Dermis microvascular lymphatic vessel endothelial cell (primary cell): ENCODE measurements at places on chromosomes 6 and 20. TPM values are rescaled to one million over a fixed set of nuclear protein-coding genes. Genes with fewer than 3 reads are reported as not detected.

Gene C6orf15
- not detected in 2 replicates for total RNA-seq

DNA sequence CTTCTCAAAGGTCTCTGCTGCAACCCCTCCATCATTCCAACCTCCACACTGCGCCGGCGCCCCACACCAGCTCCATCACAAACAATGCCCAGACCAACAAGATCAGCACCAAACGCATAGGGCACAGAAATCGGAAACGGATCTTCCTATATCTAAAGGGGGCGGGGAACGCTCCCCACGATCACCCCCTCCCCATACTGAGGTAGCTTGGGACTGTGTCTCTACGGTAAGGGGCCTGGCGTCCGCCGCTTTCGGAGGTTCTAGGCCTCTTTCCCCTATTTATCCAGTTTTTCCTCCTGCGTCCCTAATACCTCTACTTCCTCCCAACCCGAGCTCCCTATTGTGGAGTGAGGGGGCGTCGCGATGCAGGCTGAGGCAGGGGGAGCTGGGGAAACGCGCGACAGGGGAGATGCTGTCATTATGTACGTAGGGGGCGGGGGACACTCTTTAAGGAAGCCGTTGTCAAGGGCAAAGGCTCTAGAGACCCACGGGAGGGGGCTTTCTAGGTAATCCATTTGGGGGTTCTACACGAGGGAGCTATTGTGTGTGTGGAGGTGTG lies 909 bp downstream of the DNAAF9 start:
- DNase-seq = no peak

DNA sequence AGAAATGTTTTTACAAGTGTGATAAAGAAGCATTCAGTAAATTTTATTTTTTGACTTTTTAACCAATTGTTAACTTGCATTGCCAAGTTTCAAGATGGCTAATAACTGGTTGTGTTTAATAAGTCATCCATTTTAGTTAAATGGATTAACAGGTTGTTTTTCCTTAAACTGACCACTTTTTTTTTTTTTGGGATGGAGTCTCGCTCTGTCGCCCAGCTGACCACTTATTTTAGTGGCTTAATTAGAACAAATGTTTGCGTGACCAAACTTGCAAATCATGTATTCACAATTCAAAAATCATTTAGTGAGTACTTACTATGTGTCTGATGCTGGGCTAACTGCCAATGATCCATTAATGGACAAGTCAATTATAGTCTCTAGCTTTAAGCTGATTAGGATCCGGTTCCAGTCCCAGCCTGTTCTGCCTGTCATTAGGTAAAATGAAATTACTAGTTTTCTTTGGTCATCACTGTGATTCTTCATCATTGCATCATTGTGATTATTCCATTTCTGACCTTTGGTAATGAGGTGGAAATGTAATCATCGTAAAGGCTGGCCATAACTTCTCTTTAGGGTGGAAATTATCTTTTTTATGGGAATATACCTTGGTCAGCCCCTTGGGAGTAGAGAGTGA lies 729.2 kb upstream of the MARCKS start:
- DNase-seq = no peak

DNA sequence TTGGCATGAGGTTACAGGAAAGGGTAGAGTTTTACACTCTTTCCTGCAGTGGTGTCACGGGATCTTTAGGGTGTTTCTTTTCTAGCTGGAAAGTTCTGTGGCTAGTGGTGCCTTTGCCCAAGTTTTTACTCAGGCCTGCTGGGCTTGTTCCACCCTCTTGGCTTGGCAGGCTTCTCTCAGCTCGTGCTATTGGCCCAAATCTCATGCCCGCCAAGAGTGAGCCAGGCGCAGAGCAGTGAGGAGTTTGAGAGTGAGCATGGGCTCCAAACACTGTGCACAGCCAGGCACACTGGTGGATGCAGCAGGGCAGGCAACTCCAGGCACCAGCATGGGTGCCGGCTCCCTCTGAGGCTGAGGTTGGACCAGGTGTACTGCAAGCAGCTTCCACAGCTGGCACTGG lies 206.5 kb downstream of the SAMD5 start:
- no peak for DNase-seq

Gene NR2E1
- not detected in 2 replicates for total RNA-seq

DNA sequence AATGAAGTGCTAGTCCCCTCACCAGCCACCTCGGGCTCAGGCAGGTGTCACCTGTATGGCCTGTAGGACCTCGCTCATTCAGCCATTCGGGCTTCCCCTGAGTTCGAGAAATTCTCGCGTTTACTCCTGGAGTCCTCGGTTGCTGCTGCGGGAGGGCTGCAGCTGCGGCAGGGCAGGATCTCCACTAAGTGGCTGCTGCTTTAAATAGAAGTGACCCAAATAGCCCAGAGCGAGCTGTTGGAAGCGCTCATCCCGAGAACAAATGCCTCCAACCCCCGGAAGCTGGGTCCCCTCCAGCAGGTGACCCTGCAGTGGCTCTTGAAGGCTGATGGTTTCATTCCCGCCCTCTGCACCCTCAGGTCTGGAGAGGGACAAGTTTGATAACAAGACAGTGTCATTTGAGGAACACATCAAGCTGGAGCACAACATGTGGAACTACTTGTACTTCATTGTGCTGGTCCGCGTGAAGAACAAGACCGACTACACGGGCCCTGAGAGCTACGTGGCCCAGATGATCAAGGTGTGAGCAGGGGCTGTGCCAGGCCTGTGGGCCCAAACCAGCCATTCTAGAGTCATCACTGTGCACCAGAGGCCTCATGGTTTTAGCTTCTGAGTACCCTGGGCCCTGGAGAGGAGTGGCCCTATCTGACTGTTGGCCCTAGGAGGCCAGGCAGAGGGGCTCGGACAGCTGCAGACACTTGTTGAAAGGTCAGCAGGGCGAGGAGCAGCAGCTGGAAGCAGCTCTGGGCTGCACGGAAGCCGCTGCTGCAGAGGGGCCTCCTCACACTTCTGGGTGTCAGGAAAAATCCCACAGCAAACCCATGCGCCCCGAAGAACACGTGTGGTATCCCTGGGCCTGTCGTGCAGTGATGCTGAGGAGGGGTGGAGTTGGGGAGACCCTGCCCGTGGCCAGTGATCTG lies 18.1 kb downstream of the UQCC2 start:
- no peak for DNase-seq

Gene KIF25
- total RNA-seq = under 0.01 TPM in 1 of 2 replicates, not detected in the other

Gene DAAM2
- 0.13 and 0.25 TPM in 2 replicates for total RNA-seq

GRCh38 chr20:49478266-49478665 lies 4.2 kb downstream of the KCNB1 start:
- no peak for DNase-seq

DNA sequence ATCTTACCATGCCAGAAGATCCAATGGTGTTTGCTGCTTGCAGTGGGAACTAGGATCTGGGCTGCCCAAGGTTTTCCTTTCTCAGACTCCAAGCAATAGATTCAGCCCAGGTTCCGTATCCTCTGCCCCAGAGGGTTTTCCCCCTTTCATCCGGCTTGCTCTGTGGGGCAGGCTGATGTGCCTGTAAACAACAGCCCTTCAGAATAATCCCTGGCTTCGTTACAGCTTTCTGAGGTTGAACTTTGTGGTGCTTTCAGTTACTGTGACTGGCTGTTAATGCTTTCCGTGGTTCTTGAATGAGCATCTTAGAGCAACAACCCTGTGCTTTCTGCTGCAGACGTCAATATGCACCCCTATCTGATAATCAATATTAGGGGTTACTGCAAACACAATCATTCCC lies 400.4 kb downstream of the BTBD3 start:
- DNase-seq = no peak

DNA sequence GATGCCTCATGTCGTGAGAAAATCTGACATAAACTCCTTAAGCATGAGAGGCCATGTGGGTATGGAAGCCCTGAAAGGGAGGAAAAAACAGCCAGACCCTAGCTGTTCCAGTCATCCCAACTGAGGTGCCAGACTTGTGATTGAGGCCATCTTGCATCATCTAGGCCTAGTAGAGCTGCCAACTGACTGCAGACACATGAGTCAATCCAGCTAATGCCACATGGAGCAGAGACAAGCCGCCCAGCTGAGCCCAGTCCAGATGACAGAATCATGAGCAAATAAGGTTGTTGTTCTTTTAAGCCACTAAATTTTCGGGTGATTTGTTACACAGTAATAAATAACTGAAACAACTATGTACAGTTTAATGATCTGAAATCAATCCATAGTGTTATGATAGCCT lies 680.9 kb downstream of the MAFB start:
- no peak for DNase-seq

GRCh38 chr20:8356806-8357205 lies 224.7 kb downstream of the PLCB1 start:
- DNase-seq = no peak

GRCh38 chr6:169184419-169184818 lies 69.2 kb downstream of the THBS2 start:
- DNase-seq = no peak

- no peak for DNase-seq
Measured at GRCh38 chr6:53058388-53059195, 6.6 kb upstream of the FBXO9 start.

DNA sequence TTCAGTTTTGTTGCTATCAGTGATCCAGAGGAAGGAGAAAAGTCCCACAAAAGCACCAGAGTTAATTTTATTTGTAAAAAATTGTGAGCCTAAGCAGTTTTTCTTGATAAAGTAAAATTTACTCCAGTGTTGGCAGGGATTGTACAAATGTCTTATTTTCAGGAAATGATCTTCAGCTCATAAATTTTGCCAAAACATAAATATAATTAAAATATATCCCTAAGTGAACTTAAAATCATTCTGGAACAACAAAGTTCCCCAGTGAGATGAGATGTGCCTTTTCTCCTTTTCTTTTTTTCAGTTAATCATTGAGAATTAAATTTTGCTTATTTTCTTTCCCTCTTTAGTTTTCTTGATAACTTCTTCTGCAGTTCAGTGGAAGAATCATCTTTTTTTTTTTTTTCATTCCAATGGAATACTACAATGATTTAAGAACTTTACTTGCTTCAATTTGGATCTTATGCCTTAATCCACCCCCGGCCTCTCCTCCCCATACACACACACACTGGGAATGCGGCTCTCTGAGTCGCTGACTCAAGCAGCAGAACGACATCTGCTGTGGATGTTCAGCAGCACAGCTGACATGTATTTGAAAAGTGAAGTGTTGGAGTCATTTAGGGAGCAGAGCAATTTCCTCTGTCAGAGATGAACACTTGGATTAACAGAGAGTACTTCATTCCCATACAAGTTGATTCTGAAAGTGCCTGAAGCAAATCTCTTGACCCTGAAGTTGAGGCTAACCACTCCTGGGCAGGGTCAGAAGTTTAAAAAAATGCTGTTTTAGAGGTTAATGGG lies 27.7 kb upstream of the LAMA4 start:
- peak; percentile 72 for DNase-seq

Gene DDO
- total RNA-seq = 3.3 and 3.8 TPM in 2 replicates

Gene PRDM1
- 1.3 and 1.5 TPM in 2 replicates for total RNA-seq

GRCh38 chr20:61517419-61517818 lies 265.4 kb downstream of the CDH4 start:
- DNase-seq = no peak

GRCh38 chr6:31862344-31863235 lies at the start of gene NEU1:
Gene NEU1 (minus strand): TSS chr6:31862821. CDS start chr6:31862776, 45 bp downstream.
- DNase-seq = peak; percentile 99

- no peak for DNase-seq
Measured at GRCh38 chr6:113564371-113565171, 292.6 kb upstream of the MARCKS start.

DNA sequence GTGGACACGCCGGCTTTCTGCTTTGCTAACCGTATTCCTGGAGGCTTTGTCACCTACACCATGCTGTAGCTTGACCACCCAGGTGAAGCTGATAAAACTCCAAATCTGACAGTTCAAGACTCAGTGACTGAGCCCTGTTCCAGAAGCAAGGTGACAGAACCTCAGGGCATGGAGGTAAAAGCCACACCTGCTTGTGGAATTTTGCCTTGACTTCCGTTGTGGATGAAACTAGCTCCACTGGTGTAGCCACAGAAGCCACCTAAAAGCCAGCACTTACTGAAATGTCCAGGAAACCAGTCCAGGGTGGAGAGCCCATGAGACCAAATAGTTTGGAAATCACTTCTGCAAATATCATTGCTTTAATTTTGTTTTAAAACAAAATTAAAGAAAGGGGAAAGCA lies 11.0 kb downstream of the CST8 start:
- no peak for DNase-seq
